ACHN (cell line): ENCODE measurements at places on chromosomes 16 and 17.

- DNase-seq, result no peak
These were observed 2.1 kb downstream of the CBFA2T3 start for GRCh38 chr16:88974916-88975215.

GRCh38 chr17:17235212-17236174 lies 1.5 kb downstream of the FLCN start:
- peak; percentile 76 for DNase-seq

- no peak for DNase-seq
These were observed 22.3 kb upstream of the HSBP1 start for GRCh38 chr16:83785455-83785854.

DNA sequence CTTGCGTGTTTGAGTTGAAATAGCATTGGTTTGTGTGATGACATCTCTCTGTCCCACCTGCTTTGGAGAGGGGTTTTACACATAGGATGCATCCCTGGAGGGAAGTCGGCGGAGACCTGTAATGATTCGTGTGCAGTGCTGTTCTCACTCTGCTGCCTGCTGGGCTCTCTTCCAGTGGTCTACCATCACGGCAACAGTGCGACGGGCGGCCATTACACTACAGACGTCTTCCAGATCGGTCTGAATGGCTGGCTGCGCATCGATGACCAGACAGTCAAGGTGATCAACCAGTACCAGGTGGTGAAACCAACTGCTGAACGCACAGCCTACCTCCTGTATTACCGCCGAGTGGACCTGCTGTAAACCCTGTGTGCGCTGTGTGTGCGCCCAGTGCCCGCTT lies 41.1 kb upstream of the CRISPLD2 start:
- DNase-seq, result no peak

DNA sequence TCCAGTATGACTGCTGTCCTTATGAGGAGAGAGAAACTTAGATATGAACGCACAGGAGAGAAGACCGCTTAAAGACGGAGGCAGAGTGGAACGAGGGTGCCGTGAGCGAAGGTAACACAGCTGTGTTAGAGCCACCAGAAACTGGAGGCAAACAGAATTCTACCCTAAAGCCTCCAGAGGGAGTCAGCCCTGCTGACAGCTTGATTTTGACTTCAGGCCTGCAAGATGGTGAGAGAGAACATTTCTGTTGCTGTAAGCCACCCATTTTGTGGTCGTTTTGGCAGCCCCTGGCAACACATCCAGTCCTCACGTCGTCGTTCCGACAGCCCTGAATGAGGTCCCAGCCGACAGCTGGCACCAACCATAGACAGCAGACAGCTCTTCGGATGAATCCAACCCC lies 2.8 kb upstream of the SPATA2L start:
- DNase-seq, result no peak

- DNase-seq, result no peak
These were observed 13.2 kb downstream of the RAB40B start for GRCh38 chr17:82685291-82685690.

DNA sequence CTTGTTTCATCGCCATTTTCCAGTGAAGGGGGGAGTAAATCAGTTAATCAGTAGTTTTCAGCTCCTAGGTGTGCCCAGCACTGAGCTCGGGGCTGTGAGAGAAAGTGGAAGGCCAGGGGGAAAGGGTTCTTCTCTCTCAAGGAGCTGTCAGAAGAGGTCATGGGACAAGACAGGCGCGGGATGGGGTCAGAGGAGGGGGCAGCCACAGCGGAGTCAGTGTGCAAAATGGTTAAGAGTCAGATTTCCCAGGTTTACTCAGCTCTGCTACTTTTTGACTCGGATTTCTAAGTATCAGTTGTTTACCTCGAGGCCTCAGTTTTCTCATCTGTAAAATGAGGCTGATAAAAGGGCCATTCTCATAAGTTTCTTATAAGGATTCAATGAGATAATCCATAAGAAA lies 4.3 kb upstream of the XYLT1 start:
- DNase-seq, result no peak

DNA sequence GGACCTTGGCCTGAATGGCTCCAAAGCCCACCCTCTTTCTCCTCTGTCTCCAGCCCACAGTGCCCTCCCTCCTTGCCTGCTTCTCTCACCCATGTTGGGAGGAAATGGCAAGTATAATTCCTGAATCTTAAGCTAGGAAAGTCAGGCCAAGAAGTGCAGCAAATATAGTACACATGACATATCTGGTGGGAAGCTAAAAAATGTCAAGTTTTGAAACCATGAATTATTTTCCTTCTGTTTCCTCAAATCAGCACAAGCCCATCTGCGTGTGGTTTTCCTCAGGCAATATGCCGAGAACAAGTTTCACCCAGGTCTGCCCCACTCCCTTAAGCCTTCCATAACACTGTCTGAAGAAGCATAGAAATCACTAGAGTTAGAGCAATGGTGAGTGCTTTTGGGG lies 502.8 kb upstream of the CDH11 start:
- no peak for DNase-seq

DNA sequence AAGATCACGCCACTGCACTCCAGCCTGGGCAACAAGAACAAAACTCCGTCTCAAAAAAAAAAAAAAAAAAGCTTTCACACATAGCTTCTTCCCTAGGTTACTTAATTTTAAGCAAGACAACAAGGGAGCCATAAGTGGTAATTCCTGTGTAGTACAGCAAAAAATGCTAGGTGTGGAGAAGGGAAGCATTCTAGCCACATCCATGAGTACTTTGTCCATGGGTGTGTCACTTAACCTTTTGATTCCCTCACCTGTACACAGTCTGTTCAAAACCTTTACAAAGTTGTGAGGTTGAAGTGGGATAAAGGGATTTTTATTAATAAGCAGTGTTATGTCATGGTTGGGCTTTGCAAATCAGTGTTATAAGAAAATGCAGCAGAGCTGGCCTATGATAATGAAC lies 4.5 kb downstream of the NME2 start:
- no peak for DNase-seq

DNA sequence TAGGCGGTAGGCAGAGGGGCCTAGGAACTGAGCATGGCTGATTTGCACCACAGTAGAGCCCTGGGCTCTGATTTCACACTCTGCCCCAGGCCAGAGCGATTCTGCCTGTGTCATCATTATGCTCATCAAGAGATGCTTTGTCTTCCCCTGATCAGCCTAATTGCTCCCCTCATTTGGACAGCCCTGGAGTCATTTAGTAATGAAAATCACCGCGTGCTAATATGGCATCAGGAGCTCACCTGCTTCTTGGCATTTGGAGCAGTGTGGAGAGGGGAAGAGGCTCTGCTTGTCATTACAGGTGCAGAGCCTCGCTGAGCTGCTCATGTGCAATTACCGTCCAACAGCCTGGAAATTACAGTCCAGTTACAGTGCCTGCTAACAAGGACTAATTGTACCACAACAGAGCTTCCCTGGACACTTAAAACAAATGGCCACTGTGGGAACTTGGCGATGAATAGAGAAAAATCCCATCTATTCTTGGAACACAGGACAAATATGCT lies 157.1 kb upstream of the WSCD1 start:
- no peak for DNase-seq

DNA sequence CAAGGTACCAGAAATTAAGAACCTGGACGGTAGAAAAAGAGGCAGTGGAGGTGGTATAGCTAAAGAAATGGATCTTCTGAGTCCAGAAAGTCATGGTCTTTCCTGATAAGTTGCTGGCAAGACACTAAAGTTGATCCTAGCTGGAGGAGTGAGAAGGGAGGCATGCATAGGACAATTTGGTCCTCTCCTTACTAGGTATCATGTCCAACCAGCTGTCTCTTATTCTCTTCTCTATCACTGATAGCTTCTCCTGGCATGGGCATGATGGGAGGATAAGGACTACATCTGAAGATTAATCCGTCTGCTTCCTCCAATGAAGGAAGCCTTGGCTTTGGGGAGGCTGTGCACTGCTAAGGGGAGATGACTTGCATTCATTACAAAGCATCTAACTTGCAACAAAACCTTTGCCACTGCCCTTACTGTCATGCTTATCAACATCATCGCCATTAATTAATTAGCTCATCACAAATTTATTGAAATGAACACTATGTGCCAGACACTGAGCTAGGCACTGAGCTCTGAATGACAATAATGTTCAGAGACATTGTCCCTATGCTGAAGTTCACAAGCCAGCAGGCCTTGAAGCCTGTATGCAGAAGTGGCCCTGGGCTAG lies 3.1 kb upstream of the FAM117A start:
- no peak for DNase-seq

- DNase-seq, result no peak
These were observed 196.6 kb downstream of the RBFOX3 start for GRCh38 chr17:79414063-79414792.

DNA sequence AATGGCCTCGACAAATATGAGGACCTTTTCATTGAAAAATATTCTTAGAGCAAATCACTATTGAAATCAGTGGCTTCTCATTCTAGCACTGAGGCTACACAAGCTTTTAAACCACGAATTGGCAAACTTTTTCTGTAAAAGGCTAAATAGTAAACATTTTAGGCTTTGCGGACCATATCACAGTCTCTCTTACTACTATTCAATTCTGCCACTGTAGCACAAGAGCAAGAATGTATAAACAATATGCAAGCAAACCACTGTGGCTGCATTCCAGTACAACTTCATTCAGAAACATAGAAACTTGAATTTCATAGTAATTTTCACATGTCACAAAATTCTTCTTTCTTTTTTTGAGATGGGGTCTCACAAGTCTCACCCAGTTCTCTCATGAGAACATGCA lies 49.1 kb downstream of the PHLPP2 start:
- DNase-seq, result no peak

- DNase-seq, result no peak
These were observed 31.2 kb downstream of the CDH3 start for GRCh38 chr16:68676113-68676860.

- peak; percentile 19 for DNase-seq
These were observed 35.0 kb downstream of the ENGASE start for GRCh38 chr17:79109584-79109983.

DNA sequence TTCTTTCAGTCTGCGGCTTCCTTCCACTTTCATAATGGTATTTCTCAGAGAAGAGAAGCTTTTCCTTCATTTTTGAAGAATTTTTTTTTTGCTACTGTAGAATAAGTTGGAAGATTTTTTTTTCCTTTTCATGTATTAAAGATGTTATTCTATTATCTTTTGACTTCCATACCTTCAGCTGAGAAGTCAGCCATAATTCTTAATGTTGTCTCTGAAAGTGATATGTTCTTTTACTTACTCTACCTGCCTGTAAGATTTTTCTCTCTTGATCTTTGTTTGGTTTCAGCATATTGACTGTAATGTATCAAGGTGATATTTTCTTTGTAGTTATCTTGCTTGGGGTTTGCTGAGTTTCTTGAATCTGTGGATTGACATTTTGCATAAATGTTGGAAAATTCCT lies 143.5 kb upstream of the TOX3 start:
- no peak for DNase-seq

- no peak for DNase-seq
These were observed 49.6 kb downstream of the MRC2 start for GRCh38 chr17:62676952-62677596.

GRCh38 chr16:71645450-71645849 lies 19.5 kb downstream of the MARVELD3 start:
- peak; percentile 58 for DNase-seq

- no peak for DNase-seq
These were observed 18.2 kb downstream of the DNAH17 start for GRCh38 chr17:78558989-78559388.

- DNase-seq, result peak; percentile 88
These were observed at the start of gene CANT1 for GRCh38 chr17:79009397-79010303. Gene CANT1, minus strand, starts transcription at chr17:79009764. Its CDS starts 12,142 bp downstream, at chr17:78997622.

GRCh38 chr16:81599034-81599744 lies 154.6 kb downstream of the CMIP start:
- DNase-seq, result no peak

GRCh38 chr16:17270111-17270510 lies 200.6 kb downstream of the XYLT1 start:
- no peak for DNase-seq

- DNase-seq, result no peak
These were observed 2.6 kb downstream of the GLIS2 start for GRCh38 chr16:4318451-4318910.

GRCh38 chr17:55090079-55090492 lies 121.5 kb downstream of the STXBP4 start:
- peak; percentile 10 for DNase-seq

DNA sequence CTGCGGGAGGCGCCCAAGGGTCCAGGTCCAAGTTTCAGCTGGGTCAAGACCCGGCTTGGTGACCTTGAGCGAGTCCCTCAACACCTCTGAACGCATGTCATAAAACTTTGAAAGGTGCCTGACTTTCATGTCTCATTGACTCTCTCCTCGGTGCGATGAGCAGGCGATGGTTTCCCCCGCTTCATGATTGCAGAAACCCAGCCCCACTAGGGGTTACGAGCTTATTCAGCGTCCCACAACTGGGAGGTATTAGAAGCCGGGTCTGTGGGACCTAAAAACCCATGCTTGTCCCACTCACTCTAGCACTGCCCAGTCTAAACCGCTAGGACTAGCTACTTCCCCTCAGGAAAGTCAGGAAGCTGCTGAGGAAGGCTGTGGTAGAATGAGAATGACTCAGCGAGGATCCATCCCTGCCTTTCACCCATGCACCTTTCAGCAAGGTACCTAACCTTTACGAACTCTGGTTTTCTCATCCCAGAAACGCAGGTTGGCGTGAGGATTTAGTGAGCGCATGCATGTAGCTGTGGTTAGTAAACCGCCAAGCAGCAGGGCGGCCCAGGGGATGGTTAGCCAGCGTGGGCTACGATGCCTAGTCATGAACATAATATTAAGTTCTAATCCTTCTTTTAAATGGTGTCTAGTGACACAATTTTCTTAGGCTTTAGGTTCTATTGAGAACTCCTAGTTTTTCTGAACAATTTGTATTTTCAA lies 26.2 kb upstream of the RFFL start:
- DNase-seq, result peak; percentile 84

DNA sequence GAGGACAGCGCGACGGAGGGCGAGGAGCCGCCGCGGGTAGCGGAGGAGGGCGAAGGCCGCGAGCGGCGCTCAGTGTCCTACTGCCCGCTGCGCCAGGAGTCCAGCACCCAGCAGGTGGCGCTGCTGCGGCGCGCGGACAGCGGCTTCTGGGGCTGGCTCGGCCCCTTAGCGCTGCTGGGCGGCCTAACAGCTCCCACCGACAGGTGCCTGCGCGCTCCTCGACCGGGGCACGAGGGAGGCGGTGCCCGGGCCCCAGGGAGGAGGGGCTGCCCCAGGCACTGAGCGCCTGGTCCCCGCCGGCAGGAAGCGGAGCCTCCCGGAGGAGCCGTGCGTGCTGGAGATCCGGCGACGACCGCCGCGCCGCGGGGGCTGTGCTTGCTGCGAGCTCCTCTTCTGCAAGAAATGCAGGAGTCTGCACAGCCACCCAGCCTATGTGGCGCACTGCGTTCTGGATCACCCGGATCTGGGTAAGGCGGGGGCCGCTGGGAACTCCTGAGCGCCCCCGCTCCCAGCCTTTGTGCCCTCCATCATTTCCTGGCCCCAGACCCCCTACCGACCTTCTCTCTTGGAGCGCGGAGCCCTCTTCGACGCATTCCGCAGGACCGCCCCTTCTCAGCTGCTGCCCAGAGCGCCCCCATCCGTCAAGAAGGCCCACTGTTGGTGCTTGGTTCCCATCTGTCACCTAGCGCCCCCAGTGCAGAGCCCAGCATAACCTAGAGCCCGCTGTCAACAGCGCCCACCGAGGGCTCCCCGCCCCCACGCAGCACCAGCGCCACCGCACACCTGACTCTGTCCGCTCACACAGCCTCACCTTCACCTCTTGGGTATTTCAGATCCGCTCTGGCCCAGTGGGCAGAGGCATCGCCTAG lies 3.7 kb downstream of the C17orf50 start:
- peak; percentile 94 for DNase-seq

- peak; percentile 79 for DNase-seq
These were observed 25.2 kb upstream of the CIBAR2 start for GRCh38 chr16:85137323-85138072.
